CD4-positive, alpha-beta T cell (primary cell): ENCODE measurements at places on chromosomes 16 and 17.

DNA sequence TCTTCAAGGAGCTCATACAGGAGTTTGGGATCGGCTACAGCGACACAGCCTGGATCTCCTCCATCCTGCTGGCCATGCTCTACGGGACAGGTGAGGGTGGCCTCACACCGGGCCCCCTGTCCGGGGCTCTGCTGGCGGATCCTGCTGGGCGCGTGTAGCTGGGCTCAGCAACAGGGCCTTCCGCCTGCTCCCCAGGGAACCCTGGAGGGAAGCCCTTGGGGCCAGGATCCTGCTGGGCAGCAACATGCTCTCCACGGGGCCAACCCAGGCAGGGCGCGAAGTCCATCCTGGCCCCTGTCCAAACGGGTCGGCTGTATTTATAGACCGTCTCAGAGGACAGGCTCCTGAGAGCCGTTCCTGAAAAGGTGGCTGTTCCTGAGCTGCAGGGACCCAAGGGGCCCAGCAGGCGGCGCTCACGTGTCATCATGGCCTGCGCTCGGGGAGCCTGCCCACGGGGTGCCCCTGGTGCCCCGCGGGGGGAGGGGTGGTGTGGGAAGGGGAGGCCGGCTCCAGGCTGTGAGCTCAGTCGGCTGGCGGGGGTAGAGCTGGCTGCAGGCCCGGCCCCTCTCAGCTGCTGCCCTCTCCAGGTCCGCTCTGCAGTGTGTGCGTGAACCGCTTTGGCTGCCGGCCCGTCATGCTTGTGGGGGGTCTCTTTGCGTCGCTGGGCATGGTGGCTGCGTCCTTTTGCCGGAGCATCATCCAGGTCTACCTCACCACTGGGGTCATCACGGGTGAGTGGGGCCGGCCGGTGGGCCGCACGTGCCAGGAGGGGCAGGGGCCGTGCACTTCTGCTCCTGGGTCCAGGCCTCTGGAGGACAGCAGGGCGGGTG lies 7.5 kb downstream of the SLC16A3 start:
- DNase-seq = peak; percentile 64

GRCh38 chr16:49596068-49596467 lies 222.5 kb downstream of the C16orf78 start:
- no peak for DNase-seq

GRCh38 chr16:3992297-3993051 lies 112.0 kb upstream of the CREBBP start:
- DNase-seq = no peak

DNA sequence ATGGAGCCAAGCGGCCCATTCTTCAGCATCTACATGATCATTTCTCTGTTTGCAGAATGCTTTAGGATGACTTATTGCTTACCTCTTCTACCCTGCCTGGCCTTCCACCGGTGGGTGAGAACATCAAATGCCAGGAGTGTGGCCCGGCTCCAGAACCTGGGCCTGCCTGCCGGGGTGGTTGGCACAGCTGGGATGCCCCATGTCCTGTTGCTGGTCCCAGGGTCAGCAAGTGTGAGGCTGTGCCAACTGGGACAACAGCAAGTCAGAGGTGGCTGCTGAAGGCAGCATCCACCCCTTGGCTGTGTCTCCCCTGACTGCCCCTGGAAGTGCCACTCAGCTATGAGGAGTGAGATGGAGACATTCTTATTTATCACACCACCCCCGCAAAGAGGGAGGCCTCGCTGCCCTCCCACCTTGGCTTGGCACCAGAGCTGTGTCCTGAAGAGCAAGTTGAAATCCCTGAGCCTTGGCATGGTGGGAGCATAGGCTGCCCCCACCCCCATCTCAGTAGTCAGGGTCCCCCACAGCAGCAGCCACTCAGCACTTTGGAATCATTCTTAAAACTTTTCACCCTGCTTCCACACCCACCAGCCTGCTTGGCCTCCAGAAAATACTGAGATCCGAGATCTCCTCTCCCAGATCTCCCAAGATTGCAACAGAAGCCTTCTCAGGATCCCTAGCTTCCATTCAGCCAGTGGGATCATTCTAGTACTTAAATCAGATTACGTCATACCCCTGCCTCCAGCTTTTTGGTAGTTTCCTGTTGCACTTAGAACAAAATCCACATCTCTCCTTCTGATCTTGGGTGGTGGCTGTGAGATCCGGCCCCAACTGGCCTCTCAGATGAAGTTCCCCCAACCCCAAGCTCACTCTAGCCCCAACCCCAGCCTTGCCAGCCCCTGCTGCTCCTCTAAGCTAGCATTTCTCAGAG lies 127.5 kb downstream of the SOCS1 start:
- no peak for DNase-seq
